ENCODE measurements at places on chromosomes 5 and 9. TPM values are rescaled to one million over a fixed set of nuclear protein-coding genes. Genes with fewer than 3 reads are reported as not detected.

The SWI5 gene
- total RNA-seq: 42.5 TPM

The OR1Q1 gene
- total RNA-seq: not detected

The TERT gene
- not detected for total RNA-seq

The ADRA1B gene
- 1.3 TPM for total RNA-seq

The AQP7 gene
- 0.07 TPM for total RNA-seq

Measured in mammary microvascular endothelial cell (primary cell).